T-helper 2 cell treated with Interferon-gamma antibody and Interleukin-4, amounts not matched to agents 5 μg/mL and 100 μg/mL, for 36 hours (primary cell): ENCODE measurements at places on chromosomes 4 and X.

DNA sequence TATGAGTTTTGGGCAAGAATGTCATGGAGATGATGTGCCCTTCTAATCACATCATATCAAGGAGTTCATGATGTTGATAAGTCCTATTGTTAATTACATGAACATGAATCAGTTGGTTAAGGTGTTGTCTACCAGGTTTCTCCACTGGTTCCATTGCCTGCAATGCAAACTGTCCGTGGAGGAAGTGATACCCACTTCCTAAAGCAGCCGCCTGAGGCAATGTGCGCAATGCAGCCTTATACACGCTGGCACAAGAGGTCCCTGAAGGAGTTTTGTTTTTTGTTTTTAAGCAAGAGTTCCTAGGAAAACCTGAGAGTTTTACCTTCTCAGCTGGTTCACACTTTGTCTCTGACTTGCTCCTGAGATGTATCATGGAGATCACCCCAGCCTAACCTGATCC, 5.9 kb upstream of the GPKOW start:
- DNase-seq: no peak
- no peak overlapping the region for H3K27ac ChIP-seq

DNA sequence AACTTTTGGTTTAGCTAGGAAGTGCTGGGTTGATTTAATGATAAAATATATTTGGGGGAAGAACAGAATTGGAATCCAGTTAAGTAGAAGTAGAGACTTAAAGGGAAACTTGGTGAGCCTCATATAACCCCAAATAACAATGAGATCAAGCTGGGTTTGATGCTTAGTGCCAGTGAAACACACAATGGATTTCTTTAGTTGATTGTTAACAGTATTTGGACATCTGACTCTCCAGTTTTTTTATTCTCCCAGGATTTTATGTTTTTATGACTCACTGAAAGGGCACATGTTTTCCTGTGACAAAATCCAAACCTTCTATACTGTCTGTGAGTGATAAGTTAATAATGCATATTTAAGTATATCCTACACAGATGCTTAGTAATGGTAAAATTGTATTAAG, 2.7 kb upstream of the NEUROG2 start:
- H3K36me3 ChIP-seq: no peaks in the 10 kb centered on the region
- H3K4me1 ChIP-seq: peaks cover 56% of the 10 kb centered on the region
- H3K27ac ChIP-seq: no peak overlapping the region
- H3K4me3 ChIP-seq: no peak overlapping the region
- peaks cover 94% of the 10 kb centered on the region for H3K27me3 ChIP-seq
- no peak for DNase-seq

DNA sequence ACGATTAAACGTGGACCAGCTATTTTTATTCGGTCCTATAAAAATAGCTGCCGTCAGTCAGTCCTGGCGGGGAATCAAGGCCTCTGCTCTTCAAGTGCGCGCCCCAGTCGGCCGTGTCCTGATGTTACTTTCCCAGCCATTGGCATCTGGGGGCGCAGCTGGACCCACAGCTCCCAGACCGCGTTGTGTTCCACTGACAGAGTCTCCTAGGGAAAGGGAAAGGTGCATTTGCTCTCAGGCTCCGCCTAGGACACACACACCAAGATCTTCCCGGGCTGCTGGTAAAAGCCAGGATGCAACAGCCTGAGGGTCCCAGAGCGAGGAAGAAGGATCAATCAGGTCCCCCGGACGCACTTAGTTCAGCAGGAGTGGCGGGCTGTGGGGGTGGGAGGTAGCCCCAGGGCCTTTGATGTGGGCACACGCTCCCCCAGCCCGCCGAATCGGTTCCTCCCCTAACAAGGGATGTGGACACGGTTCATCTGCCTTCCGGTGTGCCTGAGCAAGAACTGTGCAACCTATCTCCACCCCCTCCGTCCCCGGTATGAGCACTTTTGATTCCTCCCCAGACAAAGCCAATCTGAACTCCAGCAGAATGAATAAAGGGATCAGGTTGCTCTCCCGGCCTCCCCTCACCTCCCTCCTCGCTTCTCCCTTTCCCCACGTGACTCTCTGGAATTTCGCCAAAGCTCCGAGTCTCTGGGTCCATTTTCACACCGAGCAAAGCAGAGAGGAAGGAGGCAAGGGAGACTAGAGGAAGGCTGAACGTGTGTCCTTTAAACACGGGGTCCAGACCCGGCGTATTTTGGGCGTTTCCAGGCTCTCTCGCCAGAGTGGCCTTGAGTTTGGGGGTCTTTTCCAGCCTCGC, 626 bp upstream of the FRAS1 start:
- H3K36me3 ChIP-seq: no peaks in the 10 kb centered on the region
- no peak overlapping the region for H3K27ac ChIP-seq
- peaks cover 67% of the 10 kb centered on the region for H3K27me3 ChIP-seq

GRCh38 chr4:19402581-19403065, 849.1 kb upstream of the SLIT2 start:
- H3K27ac ChIP-seq: no peak overlapping the region
- no peak for DNase-seq
- H3K36me3 ChIP-seq: no peaks in the 10 kb centered on the region

DNA sequence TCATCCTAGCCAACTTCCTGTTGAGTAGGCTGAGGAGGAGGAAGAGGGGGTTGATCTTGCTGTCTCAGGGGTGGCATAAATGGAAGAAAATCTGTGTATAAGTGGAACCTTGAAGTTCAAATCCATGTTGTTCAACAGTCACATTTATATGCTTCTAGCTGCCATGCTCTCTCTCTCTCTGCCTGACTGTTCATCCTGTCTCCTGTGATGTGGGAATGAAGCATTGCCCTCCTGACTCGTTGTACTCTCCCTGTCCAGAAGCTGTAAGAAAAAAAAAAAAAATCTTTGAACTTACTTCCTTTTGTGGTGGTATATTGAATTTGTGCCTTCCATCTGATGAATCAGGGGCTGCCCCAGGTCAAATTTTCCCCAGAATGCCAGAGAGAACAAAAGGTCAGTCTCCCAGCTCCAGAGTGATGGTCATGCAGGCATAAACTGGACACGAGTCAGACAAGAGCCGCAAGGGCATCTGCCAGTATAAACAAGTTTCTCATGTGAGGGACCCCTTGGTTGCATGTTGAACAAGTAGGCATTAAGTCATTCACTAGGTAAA, 257.0 kb downstream of the IDS start:
- H3K36me3 ChIP-seq: no peaks in the 10 kb centered on the region
- no peak for DNase-seq
- no peak overlapping the region for H3K4me3 ChIP-seq

DNA sequence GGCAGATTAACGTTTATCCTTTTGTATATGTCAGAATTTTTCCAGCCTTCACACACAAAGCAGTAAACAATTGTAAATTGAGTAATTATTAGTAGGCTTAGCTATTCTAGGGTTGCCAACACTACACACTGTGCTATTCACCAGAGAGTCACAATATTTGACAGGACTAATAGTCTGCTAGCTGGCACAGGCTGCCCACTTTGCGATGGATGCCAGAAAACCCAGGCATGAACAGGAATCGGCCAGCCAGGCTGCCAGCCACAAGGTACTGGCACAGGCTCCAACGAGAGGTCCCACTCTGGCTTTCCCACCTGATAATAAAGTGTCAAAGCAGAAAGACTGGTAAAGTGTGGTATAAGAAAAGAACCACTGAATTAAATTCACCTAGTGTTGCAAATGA, 94.8 kb downstream of the TET2 start:
- no peak overlapping the region for H3K4me3 ChIP-seq
- H3K36me3 ChIP-seq: peaks cover 24% of the 10 kb centered on the region
- peaks cover 5% of the 10 kb centered on the region for H3K4me1 ChIP-seq
- DNase-seq: no peak

- H3K27ac ChIP-seq: peak overlapping the region; percentile 83
- DNase-seq: no peak
- H3K27me3 ChIP-seq: no peaks in the 10 kb centered on the region
- H3K4me1 ChIP-seq: peaks cover 38% of the 10 kb centered on the region
- H3K36me3 ChIP-seq: peaks cover 30% of the 10 kb centered on the region
Measured at GRCh38 chrX:24153178-24153795, 3.8 kb downstream of the ZFX start.

GRCh38 chrX:130716346-130716745, 186.7 kb downstream of the ENOX2 start:
- H3K36me3 ChIP-seq: no peaks in the 10 kb centered on the region
- DNase-seq: no peak
- H3K4me1 ChIP-seq: peaks cover 13% of the 10 kb centered on the region
- H3K27ac ChIP-seq: no peak overlapping the region
- H3K4me3 ChIP-seq: no peak overlapping the region
